ENCODE measurements at places on chromosomes 2 and 18.

DNA sequence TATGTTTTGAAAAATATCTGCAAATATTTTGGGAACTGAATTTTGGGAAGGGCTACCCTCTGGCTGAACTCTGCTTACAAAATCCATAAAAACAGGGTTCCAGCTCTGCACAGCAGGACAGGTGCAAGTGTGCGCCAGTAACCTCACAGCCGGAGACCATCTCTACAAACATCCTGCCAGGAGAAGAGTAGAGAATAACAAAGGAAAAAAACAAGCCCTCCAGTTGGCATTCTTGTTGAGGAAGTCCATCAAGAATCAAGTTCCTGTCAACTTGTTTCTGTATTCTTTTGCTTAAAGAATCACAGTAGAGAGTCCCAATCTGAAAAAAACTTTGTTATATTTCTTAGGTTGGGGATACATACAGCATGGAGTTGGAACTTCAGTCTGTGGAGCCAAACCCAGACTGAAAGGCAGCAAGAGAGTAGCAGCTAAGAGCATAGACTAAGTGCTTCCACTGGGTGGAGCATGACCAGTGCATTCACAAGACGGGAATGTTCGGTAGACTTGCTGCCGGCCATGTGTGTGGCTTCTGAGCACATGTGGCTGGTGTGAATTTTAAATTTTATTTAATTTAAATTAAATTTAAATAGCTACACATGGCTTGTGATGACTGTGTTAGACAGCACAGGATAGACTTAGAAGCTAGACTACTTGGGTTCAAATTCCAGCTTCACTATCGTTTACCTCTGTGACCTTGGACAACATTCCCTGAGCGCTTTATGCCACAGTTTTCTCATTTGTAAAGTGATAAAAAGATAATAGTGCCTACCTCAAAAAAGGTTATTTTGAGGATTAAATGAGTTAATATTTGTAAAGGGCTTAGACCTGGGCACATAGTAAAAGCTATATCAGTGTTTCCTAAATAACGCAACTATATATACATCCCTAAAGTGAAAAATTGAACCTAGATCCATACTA lies 41.9 kb downstream of the SPTBN1 start:
- peak; percentile 41 for DNase-seq

DNA sequence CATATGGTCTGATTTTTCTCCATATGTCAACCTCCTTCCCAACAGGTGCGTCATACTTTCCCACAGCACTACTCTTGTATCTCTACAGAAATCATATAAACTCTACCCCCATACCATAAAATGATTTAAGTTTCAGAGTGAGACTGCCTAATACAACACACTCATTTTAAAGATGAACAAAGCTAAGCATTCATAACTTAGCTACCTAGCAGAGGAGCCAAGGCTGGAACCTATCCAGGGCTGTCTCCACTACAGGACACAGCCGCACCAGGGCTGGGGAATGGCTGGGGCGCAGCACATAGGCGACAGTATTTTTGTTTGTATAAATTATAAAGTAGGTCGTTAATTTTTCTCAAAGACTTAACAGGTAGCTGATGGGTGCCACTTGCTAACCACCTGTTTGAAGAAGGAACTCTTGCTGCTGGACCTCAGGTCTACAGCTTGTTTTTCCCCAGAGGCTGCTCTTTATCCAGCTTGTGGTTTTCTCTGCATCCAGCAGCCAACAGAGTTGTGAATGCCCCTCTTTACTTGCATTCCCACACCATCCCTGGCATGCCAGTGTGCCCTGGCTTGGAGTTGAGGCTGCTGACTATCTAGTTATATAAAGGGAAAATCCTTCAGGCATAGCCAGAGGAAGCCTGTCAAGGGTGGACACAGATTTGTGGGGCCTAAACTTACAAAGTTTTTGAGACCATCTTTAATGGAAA lies 62.0 kb downstream of the HNRNPLL start:
- no peak for DNase-seq

GRCh38 chr18:11767329-11767728 lies 78.3 kb downstream of the GNAL start:
- no peak for DNase-seq

GRCh38 chr2:27889774-27890145 lies 427 bp downstream of the RBKS start:
- no peak for DNase-seq

DNA sequence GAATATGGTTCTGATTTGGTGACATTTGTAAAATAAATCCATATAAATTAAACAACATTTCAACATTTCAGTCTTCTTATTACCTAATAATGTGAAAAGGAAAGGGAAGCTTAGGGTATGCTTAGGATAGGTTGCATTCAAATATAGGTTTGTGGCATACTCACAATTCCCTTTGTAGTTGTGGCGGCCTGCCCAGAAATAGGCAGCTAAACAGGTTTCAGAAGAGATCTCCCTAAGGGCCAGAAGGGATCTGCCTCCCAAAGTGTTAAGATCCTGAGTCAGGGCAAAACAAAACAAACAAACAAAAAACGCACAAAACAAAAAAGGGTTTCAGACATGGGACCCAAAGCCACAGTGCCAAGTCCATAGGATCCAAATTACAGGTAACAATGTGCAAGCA lies 41.4 kb upstream of the TCF7L1 start:
- no peak for DNase-seq

DNA sequence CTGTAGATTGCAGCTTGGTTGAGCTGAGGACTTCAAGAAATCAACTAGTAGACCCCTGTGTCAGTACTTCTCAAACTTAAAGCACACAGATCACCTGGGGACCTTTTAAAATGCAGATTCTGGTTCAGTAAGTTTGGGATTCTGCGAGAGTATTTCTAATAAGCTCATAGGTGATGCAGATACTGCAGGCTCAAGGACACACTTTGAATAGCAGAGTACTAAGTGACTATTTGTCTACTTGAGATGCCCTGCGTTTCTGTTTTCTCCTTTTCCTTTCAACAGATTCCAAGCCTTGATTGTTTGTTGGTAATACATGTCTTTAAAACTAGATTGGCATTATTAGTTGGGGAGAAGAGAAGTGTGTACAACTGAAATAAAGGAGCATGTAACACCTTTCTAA lies 6.7 kb downstream of the MIB1 start:
- no peak for DNase-seq

- no peak for DNase-seq
These were observed 73.9 kb downstream of the SETBP1 start for GRCh38 chr18:44754567-44754966.

GRCh38 chr2:147937744-147938349 lies 82.7 kb downstream of the ORC4 start:
- DNase-seq: no peak

GRCh38 chr2:131572175-131572574 lies 44.5 kb downstream of the CCDC74A start:
- DNase-seq: no peak

DNA sequence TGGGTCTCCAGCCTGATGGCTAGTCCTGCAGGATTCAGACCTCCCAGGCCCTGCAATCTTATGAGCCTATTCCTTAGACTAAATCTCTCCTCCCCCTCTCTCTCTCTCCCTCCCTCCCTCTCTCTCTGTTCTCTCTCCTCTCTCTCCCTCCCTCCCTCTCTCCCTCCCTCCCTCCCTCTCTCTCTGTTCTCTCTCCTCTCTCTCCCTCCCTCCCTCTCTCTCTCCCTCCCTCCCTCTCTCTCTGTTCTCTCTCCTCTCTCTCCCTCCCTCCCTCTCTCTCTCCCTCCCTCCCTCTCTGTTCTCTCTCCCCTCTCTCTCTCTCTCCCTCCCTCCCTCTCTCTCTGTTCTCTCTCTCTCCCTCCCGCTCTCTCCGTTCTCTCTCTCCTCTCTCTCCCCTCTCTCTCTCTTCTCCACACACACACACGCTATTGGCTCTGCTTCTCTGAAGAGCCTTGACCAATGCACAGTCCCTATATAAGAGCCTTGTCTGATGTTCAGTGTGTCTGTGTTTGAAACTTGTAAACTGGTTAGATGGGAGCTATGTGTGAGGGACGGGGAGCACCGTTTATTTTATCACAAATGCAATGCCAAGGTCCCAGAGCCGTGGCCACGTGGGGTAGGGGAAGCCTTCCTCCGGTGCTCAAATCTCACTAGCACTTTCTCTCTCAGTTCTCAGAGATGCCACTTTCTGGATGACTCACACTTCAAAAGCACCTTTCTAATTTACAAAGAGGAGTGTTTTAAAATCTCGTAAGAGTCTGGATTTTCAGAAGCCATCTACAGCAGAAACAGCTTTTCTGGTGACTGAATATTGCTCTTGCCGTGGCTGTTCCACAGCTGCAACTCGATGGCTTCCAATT lies 9.4 kb upstream of the PRLH start:
- no peak for DNase-seq

DNA sequence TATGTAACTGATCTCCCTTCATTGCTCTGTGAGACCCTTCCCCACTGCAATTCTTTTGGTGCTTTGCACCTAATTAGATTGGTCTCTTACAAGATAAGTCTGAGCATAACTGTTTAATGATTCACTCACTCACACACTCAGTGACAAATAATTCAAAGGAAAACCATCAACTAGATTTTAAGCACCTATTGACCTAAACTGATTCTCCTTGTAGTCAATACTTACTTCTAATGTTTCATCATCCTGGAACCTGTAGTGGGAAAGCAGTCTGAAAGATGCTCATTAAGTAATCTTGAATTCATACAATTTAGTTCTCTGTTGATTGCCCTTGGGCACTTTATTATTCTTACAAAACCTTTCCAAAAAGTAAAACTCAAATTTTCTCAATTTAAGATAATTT lies 74.3 kb upstream of the COL5A2 start:
- no peak for DNase-seq

GRCh38 chr2:17965196-17965595 lies 86.7 kb downstream of the KCNS3 start:
- DNase-seq: no peak

GRCh38 chr2:64101141-64101591 lies 43.1 kb downstream of the PELI1 start:
- no peak for DNase-seq

- no peak for DNase-seq
These were observed 193.9 kb downstream of the BCL11A start for GRCh38 chr2:60359569-60359968.

- DNase-seq: no peak
These were observed 3.7 kb upstream of the KLHL14 start for GRCh38 chr18:32776561-32776960.

GRCh38 chr18:68826121-68826520 lies 28.2 kb downstream of the CCDC102B start:
- DNase-seq: no peak

GRCh38 chr2:160294339-160294803 lies 94.3 kb upstream of the ITGB6 start:
- DNase-seq: peak; percentile 63

- DNase-seq: no peak
These were observed 94.5 kb upstream of the FN1 start for GRCh38 chr2:215530191-215530968.

DNA sequence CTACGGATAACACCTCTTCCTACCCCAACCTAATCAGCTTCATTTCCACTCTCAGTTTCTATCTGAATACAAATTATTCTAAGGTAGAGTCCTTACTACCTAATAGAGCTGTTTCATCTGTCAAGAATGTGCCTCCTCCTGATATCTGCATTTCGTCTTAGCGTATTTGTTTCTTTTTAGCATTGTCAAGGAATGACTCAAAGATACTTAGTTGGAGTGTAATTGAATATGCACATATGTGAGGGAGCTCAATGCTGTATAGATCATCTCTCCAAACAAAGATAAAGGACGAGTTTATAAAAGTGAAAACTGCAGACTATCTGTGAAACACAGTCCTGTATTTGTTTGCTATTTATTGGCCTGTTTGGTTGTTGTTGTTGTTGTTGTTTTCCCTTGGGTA lies 2059.4 kb upstream of the CELF4 start:
- no peak for DNase-seq

DNA sequence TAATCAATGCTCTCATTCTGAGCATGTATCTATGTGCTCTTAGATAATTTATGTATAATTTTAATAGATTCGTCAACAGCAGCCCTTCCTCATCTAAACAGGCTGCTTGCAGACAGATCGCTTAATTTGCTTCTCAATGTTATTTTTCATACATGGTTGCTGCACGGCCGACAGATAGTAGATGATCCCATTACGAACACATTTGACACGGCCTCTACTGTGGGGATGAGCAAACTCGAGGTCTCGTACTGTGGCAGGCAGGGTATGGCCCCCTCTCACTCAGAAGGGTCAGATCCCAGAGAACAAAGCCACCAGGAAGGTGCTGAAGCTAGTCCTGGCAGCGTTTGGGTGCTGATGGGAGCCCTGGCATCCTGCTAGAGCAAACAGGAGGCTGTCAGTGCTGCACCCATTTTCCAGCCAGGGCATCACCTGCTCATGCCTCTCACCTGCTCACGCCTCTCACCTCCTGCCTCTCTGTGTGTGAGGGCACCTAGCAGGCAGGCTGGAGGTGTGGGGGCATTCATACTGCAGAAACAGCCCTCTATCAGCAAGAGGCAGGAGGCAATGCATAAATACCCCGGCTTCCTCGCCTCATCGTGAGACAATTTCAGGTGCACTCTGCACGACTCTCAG lies 80.0 kb downstream of the KLHL29 start:
- no peak for DNase-seq

GRCh38 chr2:215188078-215188477 lies 49.7 kb upstream of the ABCA12 start:
- no peak for DNase-seq

DNA sequence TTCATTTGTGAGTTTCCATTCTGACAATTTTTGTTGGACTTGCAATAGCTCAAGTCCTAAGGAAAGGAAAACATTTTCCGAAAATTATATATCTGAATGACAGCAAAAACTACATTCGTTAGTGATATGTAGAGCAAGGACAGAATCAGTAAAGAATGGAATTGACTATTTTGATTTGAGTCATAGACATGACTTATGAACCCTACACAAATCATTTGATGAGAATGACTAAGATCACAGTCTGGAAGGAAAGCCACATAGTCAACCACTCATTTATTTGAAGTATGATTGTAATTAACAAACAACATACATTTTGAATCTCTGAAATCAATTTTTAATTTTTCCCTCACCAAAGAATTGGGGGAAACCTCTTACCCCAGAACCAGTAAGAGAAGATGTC lies 231.6 kb upstream of the CRIM1 start:
- DNase-seq: no peak

DNA sequence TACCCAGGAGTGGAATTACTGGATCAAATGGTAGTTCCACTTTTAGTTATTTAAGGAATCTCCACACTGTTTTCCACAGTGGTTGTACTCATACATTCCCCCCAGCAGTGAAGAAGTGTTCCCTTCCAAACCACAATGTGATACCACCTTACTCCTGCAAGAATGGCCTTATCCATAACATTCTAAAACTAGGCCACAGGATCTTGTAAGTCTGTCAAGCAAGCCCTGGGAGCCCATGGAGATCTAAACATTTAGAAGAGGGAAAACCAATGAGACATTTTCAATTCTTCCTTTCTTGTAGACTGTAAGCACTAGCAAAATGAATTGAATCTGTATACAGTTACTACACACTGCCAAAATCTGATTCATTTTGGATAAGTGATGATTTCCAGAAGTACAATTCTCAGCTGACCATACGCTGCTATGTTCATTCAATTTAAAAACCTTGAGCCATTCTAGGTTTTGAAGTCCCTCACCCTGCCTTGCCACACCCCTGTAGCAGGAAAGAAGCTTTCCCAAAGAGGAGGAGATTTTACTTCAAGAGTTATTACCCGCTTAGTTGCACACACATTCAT lies 149.1 kb downstream of the SLC8A1 start:
- DNase-seq: no peak
